ENCODE measurements at places on chromosomes 7 and 10.

GRCh38 chr10:96673318-96674099 lies 46.8 kb downstream of the PIK3AP1 start:
- DNase-seq = no peak

DNA sequence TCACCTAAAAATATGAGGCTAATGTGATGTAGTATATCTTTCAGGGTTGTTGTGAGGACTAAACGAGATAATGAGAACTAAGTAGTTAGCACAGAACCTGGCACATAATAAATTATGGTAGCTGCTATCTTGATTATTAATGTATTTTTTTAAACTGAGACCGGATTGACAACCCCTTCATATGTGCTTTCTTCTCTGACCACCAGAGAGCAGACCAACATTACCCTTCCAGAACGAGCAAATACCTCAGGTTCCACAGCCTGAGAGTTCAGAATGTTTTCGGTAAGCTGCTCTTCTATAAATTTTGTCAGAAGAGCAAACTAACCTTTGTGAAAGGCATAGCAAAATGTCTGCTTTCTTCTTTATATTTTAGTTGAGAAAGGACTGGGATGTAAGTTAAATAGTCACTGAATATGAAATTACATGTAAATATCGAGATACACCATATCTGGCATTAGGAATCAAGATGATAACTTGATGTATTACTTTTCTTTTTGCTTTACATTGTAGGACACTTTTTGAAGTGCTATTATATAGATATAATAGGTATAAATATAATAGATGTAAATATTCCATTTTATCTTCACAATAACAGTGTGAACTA lies 13.6 kb upstream of the BPGM start:
- DNase-seq = no peak

DNA sequence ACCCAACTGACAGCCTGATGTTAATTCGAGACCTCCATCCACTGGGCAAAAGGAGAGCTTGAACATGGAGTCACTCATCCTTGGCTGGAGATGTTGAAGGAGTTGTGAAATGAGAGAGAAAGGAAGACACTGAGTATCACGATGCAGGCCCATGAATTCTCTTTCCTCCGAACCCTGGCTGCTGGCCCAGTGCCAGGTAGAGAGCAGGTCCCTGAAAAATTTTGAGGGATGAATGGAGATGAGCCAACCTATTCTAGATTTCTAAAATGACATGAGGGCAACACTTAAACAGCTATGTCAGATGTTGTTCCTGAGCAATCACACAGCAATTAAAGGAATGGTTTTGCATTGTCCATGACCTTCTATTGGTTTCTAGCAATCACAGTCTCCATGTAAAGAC lies 355.1 kb upstream of the ZMIZ1 start:
- no peak for DNase-seq

DNA sequence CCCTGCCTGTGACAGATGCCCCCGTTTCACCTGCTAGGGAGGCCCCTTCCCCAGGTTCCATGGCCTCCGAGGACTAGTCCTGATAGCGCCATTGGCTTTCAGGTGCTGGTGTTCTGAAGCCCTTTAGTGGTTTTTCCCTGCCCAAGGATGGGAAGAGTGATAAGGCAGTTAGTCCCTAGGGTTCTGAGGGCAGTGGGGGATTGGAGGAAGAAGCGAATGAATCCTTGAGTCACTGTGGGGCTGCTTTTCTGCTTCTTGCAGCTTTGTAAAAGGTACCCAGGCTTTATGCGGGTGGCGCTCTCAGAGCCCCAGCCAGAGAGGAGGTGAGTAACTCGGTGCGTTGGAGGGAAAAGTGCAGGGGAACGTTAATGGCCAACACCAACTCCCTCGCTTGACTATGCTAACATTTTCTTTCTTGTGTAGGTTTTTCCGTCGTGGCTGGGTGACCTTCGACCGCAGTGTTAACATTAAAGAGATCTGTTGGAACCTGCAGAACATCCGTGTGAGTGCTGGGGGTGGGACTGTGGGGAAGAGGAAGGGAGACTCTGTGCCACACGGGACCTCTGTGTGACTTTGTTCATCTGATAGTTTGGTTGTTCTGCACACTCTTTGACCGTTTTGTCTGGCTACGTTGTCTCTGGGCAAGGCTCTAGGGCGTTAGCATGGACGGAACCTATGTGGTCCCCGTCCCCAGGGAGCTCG lies 3.9 kb downstream of the UFSP1 start:
- no peak for DNase-seq

DNA sequence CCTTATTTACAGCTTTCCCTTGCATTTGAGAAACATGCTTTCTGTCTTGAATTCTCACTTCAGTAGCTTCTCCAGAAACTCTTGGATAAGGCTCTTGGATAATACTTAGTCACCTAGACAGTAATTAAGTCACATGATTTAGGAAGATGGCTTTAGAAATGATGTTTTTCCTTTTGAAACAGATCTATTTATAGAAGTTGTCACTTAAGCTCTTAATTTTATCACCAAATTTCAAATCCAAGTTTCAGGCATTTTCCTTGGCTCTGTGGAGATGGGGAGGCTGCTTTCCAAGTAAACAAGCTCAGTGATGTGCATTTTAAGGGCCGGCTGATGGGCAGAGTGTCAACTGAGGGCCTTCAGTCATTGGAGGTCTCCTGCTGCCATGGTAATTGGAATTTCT lies 130.3 kb downstream of the SRI start:
- no peak for DNase-seq

DNA sequence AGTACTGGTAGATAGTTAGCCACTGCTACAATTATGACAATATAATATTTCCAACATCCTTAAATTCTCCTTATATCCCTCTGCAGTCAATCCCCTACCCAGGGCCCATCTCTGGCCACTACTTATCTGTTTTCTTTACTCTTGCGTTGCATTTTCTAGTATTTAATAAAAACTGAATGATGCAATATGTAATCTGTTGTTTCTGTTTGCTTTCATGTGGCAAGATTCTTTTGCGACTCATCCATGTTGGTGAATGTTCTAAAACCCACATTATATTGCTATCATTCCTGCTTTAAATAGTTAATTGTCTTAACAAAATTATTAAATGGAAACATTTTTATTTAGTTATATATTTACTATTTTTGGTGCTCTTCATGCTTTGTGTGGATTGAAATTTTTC lies 338.5 kb downstream of the MDFIC start:
- DNase-seq = no peak

DNA sequence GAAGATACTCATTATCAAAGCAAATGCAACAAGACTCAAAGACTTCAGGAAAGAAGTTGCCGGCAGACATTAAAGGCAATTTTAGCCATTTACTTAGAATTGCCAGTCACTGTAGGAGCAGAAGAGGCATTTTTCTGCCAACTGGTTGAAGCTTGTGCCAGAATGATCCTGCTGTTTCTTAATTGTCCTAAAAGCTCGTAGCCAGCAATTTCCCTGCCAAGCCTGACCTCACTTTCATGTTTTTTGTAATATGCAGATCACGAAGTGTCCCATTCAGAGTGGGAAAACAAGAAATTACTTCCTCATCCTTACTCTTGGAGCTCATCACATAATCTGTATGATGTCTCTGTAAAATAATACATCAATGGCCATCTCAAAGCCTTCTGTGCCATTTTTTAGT lies 130.9 kb upstream of the ANKRD1 start:
- DNase-seq = no peak

DNA sequence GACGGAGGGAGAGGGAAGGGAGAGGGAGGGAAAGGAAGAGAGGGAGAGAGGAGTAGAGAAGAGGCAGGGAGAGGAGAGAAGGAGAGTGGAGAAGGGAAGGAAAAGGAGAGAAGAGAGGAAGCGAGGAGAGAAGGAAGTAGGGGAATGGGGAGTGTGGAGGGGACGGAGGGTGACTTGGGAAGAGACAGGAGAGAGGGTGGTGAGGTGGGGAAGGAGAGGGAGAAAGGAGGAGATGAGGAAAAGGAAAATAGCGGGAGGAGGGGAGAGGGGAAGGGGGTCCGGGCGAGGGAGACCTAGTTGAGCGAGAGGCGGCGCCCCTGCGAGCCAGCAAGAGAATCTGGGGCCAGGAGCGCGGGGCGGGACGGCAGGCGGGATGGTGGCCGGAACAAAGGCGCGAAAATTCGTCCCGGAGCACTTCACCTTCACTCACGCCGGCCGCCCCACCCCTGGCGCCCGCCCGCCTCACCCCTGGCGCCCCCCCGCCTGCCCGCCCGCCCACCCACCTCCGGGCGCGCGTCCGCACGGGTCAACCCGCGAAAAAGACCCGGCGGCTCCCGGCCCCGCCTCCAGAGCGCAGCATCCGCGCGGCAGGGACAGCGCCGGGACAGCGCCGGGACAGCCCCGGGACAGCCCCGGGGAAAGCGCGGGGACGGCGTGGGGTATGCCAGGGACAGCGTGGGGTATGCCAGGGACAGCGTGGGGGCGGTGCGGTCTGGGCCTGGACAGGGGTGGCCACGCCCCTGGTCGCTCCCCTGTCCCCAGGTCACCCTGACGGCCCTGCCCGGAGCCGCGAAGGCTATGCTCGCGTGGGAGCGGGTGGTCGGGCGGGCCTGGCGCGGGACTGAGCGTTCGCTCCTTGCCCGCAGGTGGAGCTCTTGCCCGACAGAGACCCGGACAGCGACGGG lies 4.2 kb downstream of the VSTM2A start:
- no peak for DNase-seq

DNA sequence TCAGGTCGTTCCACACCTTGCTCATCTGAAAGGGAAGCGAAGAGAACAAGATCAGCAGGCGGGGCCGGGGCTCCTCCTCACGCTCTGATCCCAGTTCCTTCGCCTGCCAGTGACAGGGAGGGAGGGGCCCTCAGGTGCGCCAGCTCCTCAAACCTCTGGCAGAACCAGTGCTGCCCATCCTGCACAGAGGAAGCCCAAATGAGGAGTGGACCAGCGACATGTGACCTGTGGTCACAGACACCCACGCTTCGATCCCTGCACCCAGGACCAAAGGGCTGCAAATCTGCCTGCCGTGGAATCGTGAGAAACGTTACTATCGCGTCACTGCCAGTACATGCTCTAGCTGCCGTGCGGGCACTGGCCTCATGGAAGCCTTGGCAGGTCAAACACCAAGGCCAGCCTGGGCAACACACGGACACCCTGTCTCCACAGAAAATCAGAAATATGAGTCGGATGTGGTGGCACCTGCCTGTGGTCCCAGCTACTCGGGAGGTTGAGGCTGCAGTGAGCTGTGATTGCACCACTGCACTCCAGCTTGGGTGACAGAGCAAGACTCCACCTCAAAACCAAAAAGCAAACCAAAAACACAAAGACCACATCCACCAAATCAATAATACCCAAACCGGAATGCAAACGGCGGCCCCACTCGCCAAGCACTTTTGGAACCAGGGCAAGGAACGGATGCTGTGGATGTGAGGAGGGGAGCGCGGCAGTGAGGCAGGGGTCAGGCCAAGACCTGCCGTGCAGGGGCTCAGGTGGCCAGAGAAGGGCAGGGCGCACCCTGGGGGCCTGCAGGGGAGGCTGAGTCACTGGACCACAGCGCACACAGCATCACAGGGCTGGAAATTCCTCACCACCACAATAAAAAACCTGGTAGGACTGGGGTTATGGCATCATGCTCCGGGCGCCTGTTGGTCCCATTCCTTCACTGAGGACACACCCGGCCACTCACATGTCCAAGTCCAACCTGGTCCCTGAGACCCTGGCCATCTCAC lies 13.4 kb downstream of the NUDT1 start:
- no peak for DNase-seq

- DNase-seq = no peak
These were observed at the start of gene ZNF467 for GRCh38 chr7:149773446-149774236. Gene ZNF467 (minus strand): TSS chr7:149773588. CDS start chr7:149771032, 2,556 bp downstream.

DNA sequence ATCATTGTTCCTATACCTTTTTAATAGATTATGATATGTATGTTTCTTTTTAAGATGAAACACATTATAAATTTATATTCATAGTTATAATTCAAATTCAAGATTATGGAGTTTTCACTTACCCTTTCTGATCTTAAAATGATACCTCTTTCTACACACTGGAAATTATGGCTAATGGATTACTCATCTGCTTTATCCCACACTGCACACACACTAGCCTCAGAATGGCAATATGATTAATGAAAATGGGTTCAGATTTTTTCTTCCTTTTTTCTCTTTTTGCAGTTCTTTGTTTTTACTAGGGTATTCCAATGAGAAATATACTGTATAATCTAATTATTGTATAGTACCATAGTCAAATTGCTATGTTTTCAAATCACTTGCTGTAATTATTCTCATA lies 82.3 kb upstream of the FZD1 start:
- no peak for DNase-seq

DNA sequence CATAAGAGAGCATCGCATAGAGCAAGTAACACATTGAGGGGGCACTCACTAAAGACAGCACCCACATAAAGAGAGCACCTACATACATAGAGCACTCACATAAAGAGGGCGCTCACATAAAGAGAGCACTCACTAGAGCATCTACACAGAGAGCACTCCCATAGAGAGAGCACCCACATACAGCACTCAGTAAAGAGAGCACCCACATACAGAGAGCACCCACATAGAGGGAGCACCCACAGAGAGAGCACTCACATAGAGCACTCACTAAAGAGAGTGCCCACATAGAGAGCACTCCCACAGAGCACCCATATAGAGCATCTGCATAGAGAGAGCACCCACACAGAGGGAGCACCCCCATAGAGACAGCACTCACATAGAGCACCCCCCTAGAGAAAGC lies 47.8 kb downstream of the INSIG1 start:
- no peak for DNase-seq

- DNase-seq = no peak
These were observed 108.0 kb downstream of the CREB5 start for GRCh38 chr7:28520074-28521015.

DNA sequence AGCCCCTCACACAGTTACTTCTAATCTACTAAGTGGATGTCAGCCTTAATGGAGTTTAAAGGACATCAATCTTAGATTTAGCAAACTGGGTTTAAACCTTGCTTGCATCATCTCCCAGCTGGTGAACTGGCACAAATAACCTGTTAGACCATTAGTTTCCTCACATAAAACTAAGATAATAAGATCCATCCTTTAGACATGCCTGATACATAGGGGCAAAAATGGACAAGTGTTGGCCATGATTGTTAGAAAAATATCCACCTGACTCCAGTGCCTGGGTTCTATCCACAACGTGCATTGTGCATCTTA lies 439.1 kb downstream of the TNS3 start:
- DNase-seq = no peak

GRCh38 chr10:16011548-16011947 lies 151.2 kb upstream of the MINDY3 start:
- DNase-seq = no peak

- no peak for DNase-seq
These were observed 189.2 kb upstream of the GALNT17 start for GRCh38 chr7:70942791-70943190.

- no peak for DNase-seq
These were observed 99.7 kb upstream of the SDK1 start for GRCh38 chr7:3201306-3201705.

- no peak for DNase-seq
These were observed 78.9 kb downstream of the ANK3 start for GRCh38 chr10:60310740-60311139.

GRCh38 chr10:44008270-44008916 lies 359.7 kb upstream of the ZNF32 start:
- DNase-seq = no peak

- DNase-seq = no peak
These were observed 282.2 kb upstream of the GALNT17 start for GRCh38 chr7:70849580-70850235.

- no peak for DNase-seq
These were observed 434 bp upstream of the PLEKHA8 start for GRCh38 chr7:30027740-30028215.

- no peak for DNase-seq
These were observed 463.6 kb downstream of the PLXNA4 start for GRCh38 chr7:132112657-132113056.

Measured in stimulated activated CD4-positive, alpha-beta T cell treated with anti-CD3 and anti-CD28 coated beads, Interleukin-2, amount 100 ng/mL, for 48 hours (primary cell).